Breast epithelium (tissue), 4 donors: ENCODE measurements at places on chromosomes 12 and 14. TPM values are rescaled to one million over a fixed set of nuclear protein-coding genes. Genes with fewer than 3 reads are reported as not detected.

DNA sequence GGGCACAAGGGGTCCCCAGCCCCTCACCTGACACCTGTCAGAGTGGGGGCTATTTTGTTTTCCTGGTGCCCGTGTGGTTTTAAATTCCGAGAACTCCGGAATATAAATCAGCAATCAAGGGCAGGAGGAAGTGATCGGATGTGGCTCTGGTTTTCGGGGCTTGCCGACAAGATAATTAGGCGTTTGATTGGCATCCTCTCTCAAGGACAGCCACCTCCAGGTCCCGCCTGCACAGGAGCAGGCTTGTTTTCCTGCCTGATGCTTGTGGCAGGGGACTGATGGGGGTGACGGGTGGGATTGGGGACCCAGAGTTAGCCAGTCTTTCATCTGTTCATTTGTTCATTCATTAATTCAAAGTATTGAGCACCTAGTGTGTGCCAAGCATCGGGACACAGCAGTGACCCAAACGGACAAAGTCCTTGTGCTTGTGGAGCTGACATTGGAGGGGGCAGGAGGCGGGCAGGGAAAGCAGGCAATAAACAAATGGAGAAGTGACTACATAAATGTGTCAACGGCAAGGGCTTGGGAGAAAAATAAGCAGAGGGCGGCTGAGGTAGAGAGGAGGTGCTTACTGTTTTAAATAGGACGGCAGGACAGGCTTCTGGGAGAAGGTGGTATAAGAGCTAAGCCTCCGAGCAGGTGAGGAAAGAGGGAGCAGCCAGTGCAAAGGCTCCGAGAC, 166.5 kb downstream of the PHETA1 start:
- H3K27ac ChIP-seq = no peak overlapping the region
- H3K4me3 ChIP-seq = no peak overlapping the region
- no peaks in the 10 kb centered on the region for H3K36me3 ChIP-seq

ARHGAP9 gene
- 16.6 TPM for total RNA-seq

DNA sequence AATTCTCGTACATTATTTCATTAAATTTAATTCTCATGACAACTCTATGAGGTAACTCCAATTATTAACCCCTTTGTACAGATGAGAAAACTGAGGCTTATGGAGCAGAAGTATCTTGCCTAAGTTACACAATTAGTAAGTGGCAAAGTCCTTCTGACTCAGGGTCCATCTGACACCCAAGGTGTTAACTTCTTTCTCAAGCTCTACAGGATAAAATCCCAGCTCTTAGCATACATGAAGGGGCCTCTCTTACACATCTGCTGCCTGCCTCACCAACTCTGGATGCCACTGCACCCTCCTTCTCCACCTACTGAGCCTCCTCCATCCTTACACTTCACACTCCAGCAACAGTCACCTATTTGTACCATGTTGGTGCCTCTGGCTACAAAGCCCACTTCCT, 4.3 kb upstream of the KRT72 start:
- no peaks in the 10 kb centered on the region for H3K27me3 ChIP-seq
- H3K4me3 ChIP-seq = no peak overlapping the region
- no peak for DNase-seq
- H3K4me1 ChIP-seq = no peaks in the 10 kb centered on the region
- H3K27ac ChIP-seq = no peak overlapping the region

EFS gene
- total RNA-seq = 24.6 TPM

DNA sequence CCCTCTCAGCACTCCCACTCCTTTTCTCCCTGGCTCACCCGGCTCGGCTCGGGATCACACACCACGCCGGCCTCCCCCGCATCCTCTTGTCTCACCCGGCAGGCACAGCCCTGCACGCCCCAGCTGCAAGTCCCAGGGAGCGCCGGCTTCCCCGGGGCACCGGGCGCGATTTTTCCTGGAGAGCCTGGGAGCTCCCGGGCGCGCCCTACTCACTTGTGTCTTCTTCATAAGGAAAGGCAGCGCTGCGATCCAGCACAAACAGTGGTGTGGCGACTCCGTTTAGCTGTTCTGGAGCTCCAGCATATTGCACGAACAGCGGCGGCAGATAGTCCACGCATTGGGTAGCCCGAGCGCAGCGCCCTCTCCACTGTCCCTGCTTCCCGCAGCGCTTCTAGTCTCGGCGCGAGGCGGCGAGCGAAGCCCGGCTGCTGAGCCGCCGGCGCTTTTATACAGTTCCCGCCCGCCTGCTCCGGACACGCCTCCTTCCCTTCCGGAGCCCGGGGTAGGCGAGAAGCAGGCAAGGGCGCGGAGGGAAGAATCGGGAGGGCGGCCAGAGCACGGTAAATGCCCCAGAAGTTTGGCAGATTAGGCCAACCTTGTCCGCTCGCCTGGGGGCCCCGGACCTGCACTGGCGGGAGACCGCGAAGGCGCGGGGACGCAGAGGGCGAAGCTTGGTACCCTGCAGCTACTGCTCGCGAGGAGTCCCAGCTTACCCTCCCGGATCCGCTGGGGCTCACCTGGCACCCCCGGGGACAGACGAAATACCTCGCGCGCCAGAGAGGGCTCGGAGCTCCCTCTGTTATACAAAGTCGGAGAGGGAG, at the start of gene KITLG:
TSS of gene KITLG (minus strand) at position 421 of the 821 bp plus-strand sequence. CDS start at position 228, 193 bp downstream.
- no peaks in the 10 kb centered on the region for H3K4me1 ChIP-seq
- no peaks in the 10 kb centered on the region for H3K27me3 ChIP-seq
- peak within 1 kb of the TSS; percentile 74 for H3K4me3 ChIP-seq

GRCh38 chr14:95313707-95314106, 6.0 kb downstream of the CLMN start:
- peaks cover 7% of the 10 kb centered on the region for H3K4me1 ChIP-seq
- peak; percentile 78 for DNase-seq
- no peaks in the 10 kb centered on the region for H3K27me3 ChIP-seq
- no peaks in the 10 kb centered on the region for H3K36me3 ChIP-seq
